ENCODE measurements at places on chromosomes 2 and 18.

DNA sequence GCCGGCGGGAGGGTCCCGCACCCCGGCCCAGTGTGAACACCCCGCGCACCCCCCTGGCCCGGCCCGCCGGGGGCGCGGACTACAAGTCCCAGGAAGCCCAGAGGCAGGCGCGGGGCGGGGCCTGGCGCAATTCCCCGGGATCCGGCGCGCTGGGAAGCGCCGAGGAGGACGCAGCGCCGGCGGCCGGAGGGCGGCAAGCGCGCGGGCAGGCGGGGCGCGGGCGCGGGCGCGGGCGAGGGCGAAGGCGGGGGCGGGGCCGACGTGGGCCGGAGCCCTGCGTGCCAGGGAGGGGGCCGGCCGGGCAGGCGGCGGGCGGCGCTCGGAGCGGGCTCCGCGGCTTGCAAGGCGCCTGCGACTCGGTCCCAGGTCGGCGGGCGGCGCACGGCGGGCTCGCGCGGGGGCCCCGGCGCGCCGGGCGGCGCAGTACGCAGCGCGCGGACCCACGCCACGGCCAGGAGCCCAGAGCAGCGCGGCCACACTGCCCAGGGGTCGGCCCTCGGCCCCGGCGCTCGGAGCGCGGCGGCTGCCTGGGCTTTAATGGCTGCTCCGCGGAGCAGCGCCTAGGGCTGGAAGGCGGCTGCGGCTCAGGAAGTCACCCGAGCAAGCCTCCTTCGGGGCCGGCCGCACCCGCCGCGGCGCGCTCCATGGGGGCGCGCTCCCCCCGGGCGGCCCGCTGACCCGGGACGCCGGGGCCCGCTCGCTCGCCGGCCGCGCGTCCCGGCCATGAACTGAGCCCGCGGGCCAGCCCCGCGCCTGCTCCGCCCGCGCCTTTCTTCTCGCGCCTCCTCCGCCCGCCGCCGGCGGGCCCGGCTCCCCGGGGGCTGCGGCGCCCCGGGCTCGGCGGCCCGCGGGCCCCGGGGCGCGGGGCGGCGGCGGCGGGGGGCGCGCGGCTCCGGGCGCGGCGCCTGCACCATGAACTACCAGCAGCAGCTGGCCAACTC, at the start of gene AGAP1:
AGAP1 (plus strand) TSS at position 269 of the 941 bp plus-strand sequence.
- DNase-seq: no peak

- DNase-seq: no peak
Measured at GRCh38 chr2:7034303-7034702, 117.1 kb downstream of the RNF144A start.

- no peak for DNase-seq
Measured at GRCh38 chr18:79026491-79026890, 42.7 kb upstream of the ATP9B start.

- DNase-seq: no peak
Measured at GRCh38 chr18:77022556-77022955, 110.0 kb downstream of the MBP start.

GRCh38 chr2:216908300-216908699, 48.4 kb upstream of the TNP1 start:
- no peak for DNase-seq

- no peak for DNase-seq
Measured at GRCh38 chr2:64601034-64601754, 52.5 kb downstream of the SERTAD2 start.

GRCh38 chr2:62800618-62801017, 95.1 kb downstream of the EHBP1 start:
- no peak for DNase-seq

GRCh38 chr2:14231391-14231898, 401.1 kb upstream of the LRATD1 start:
- DNase-seq: no peak

DNA sequence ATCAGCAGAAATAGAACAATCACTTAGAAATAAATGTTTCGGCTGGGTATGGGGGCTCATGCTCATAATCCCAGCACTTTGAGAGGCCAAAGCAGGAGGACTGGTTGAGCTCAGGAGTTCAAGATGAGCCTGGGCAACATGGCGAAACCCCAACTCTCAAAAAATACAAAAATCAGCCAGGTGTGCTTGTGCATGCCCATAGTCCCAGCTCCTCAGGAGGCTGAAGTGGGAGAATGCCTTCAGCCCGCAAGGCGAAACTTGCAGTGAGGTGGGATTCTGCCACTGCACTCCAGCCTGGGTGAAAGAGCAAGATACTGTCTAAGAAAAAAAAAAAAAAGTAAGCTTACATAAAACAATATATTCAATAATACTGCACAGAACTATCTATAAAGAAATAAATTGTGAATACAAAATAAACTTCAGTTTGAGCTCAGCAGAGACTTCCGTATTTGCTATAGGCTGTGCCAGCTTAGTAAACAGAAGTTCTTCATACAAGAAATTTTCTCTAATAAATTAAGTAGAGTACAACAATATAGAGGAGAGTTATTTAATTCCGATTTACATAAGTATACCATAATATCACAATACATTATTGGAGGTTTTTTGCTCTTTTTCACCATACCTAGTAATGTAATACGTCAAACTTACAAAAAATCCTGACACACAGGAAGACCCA, 43.6 kb downstream of the SRBD1 start:
- no peak for DNase-seq

- DNase-seq: no peak
Measured at GRCh38 chr2:96884299-96885094, 14.6 kb upstream of the SEMA4C start.

GRCh38 chr2:193469251-193469650, 1274.5 kb upstream of the TMEFF2 start:
- no peak for DNase-seq

GRCh38 chr2:85395912-85396475, 14.2 kb downstream of the CAPG start:
- DNase-seq: no peak

GRCh38 chr2:183089192-183089851, 10.8 kb downstream of the DUSP19 start:
- no peak for DNase-seq

- DNase-seq: no peak
Measured at GRCh38 chr18:11980163-11980493, 1.2 kb upstream of the IMPA2 start.

DNA sequence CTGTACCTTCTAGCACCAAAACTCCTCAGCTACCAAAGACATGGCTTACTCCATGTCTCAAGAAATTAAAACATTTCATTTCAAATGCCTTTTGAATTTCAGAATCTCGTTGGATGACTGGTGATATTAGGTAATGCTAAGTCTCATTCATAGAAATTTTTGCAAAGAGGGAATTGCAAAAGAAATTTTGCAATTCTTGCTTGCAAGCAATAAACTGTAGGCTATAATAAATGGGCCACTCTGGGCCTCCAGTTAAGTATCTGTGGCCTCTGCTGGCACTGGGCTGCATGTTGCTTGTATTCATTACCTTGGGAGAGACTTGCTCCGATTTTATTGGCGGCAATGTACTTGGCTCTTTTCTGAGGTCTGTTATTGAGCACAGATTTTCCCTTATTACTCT, 2.8 kb upstream of the LCLAT1 start:
- DNase-seq: no peak

DNA sequence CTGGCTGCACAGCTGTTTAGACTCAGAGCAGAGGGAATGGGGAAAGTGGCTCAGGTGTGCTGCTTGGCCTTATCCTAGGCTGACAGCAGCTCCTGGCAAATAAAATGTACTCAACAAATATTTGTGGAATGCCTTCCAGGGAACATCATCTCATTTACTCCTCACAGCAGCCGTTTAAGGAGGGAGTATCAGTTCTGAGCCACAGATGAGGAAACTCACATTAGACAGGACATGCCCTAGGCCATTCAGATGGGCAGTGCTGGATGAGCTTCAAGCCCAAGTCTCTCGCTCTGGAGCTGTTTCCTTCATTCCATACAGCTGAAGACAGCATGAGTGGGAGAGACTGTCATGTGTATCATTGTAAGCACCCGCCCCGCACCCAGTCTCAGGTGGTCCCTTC, 129.6 kb upstream of the CNGA3 start:
- no peak for DNase-seq

DNA sequence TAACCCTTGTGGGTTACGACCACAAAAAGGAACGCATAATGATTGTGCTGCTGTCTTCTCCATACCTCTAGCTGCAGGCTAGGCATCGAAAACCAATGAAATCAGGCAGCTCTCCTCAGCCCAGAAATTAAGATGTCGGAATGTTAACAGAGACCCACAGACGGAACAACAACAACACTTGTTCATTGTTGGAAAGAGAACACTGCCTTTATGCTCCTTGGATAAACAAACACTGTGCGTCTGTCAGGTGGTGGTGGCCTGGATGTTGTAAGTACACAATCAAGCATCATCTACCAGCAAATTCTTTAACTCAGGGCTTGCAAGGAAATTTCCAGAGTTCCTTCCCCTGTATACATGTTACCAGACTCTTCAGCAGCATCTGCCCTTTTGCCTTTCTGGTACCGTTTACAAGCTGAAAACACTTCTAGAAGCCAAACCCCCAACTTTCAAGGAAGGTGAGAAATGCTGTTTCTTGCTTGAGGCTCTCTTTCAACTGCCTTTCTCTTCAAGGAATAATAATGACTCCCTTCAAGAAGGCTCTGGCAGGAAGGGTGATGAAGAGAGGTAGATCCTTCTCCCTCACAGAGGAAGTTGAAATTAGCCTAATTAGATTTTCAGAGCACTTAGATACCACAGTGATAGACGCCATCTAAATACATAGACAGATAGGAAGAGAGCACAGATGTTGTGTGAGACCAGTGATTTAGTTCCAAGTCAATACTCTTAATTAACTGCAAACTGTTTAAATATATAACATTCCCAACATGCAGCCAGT, 332.7 kb downstream of the ZNF521 start:
- DNase-seq: no peak

DNA sequence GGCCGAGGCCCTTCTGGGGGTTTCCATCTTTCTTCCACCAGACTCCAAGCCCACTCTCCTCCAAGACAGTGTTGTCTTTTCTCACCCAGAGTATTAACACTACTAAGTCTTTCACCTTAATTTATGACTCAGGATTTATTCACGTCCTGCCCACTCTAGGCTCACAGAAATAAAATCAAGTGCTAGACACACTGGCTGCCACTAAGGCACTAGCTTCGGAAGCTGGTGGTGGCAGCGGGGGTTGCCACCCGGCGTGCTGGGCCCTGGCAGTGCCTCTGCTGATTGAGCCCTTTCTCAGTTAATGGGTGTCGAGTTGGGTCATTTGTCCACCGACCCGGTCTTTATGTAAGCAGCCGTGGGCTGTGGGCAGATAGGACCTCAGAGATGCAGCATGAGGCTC, 93.6 kb upstream of the FZD5 start:
- no peak for DNase-seq

GRCh38 chr2:180778291-180778690, 202.1 kb upstream of the UBE2E3 start:
- DNase-seq: no peak

DNA sequence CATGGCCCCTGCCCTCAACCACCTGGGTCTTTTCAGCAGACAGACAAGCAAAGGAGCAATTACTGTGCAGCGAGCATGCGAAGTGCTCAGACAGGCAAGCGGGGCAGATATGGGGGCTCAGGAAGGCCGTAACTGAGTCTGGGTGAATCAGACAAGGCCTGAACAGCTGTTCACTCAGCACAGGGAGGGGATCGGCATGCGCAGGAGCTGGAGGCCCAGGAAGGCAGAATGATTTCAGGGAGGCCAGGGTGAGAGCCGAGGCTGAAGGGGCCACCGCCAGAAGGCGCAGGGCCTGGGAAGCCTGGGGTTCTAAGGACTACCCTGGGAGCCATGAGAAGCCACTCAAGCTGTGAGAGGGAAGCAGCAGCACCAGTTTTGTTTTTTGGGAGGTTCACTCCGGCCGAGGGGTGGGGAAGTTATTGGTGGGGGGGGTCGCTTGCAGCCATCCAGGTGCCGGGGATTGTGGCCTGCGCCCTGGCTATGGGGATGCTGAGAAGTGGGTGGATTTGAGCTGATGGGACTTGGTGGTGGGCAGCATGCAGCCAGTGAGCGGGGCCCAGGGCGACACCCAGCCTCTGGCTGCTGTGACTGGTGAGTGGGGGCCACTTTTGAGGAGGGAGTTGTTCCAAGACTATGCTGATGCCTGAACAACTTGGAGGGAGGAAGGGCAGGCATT, 132.2 kb downstream of the TSN start:
- no peak for DNase-seq

Data from activated T-helper 1 cell treated with anti-CD3 and anti-CD28 coated beads, Interleukin-2, amount 50 U/mL, for 16 hours (primary cell).